ENCODE measurements at places on chromosomes 2 and 18.

- DNase-seq: no peak
These were observed 37.5 kb downstream of the OLA1 start for GRCh38 chr2:174210862-174211261.

- DNase-seq: no peak
These were observed 18.4 kb upstream of the YES1 start for GRCh38 chr18:830315-830901.

DNA sequence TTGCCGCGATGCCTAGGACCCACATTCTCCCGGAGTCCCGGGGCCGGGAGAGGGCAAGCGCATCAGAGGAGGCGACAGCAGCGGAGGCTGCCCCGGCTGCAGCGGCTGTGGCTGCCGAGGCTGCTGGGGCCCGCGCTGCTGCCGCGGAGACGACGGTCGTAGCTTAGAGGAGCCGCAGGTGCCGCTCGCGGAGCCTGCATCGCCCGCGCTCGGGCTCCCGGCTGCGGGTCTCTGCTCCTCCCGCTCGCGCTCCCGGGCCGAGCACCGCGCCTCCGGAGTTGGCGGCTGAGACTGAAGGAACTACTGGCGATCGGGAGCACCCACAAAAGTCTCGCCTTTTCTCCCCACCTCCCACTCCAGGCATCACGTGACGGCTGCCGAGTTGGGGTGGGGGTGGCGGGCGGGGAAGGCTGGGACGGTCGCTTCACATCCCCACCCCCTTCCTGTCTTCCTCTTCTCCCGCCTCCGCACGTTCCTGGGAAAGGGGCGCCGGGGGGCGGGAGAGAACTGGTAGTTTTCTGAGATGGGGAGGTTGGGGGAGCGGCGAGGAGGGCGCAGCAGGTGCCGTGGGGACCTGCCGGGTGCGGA is at the start of gene LYPD1:
Gene LYPD1, minus strand, starts transcription at position 298 of the 588 bp plus-strand sequence. Its CDS starts 273 bp downstream, at position 25.
- DNase-seq: no peak

- DNase-seq: no peak
These were observed 110.9 kb upstream of the MSTN start for GRCh38 chr2:190173392-190173791.

GRCh38 chr18:47288741-47289140 is 37.3 kb upstream of the SKOR2 start:
- no peak for DNase-seq

DNA sequence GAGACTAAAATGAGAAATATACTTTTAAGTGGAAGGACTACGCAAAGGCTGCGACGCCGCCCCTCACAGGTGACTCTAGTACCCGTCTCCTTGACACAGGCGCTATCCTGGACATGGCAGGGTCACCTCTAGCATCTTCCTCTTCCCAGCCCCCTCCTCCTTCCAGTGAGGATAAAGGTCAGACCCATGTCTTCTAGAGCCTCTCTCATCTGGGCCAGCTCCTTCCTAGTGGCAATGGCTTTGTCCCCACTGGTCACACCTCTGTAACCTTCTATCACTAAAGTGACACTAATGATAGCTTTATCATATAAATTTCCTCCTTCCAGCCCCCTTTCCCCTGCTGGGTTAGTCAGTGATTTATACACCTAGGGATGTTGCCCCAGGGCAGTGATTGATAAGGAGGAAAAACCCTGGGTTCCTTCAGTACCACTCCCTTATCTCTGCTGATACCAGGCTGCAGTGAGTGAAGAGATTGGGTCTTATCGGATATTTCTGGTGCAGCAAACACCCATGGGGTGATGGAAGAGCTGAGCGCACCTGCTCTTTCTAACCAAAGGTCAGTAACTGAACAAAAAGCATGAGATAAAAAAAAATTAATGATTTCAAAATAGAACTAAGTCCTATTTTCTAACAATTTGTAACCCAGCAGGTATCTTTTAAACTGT is 62.0 kb upstream of the FZD5 start:
- DNase-seq: no peak

DNA sequence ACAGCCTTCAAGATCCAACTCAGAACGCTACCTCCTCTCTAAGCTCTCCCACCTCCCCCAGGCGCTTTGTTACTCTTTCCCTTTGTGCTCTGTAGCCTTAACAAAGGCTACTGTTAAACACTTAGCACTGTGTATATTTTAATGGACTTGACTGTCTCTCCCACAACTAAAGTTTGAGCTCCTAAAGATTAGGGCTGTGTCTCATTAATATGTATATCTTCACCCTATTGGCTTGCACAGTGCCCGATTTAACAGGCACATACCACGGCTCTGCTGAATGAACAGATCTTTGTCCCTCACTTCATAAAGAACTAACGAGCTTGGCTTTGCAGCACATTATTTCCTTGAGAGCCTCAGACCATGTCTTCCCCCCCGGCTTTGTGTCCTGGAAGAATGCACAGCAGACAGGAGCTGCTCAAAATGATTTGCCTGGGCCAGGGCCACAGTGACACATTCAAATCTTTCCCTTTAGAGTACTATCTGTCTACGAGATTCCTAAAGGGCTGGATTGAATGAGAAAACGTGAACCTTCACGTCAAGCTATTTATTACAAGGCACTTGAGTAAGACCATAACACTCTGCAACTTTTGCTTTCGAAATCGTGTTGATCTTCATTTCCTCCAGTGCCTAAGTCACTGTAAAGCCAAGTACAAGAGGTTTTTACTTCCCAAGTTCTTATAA is 22.1 kb downstream of the ABHD3 start:
- DNase-seq: peak; percentile 3

DNA sequence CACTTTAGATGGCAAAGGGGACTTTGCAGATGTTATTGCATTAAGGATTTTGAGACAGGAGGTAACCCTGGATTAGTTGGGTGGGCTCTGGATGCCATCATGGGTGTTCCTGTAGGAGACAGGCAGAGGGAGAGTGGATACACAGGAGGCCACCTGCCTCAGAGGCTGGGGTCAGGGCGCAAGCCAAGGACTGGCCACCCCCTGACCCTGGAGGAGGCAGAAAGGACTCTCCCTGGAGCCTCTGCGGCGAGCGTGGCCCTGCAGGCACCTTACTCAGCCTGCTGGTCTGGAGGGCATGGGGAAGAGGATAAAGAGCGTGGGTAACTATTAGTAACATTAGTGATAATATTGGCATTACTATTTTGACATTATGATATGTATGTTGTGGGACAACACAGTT is 21.6 kb upstream of the OTOS start:
- DNase-seq: no peak

- no peak for DNase-seq
These were observed 380.8 kb upstream of the ACVR2A start for GRCh38 chr2:147463881-147464520.

DNA sequence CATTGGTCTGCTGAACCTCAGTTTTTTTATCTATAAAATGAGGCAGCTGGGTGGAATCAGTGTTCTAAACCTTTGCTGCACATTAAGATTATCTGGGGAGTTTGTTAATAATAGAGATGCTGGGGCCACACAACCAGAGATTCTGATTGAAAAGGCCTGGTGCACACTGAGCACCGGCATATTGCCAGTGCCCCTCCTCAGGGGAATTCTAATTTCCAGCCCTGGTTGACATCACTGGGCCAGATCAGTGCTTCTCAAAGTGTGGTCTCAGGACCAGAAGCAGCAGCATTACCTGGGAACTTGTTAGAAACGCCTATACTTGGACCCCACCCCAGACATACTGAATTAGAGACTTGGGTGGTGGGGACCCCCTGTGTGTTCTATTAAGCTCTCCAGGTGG is 112.5 kb downstream of the SETBP1 start:
- DNase-seq: no peak

DNA sequence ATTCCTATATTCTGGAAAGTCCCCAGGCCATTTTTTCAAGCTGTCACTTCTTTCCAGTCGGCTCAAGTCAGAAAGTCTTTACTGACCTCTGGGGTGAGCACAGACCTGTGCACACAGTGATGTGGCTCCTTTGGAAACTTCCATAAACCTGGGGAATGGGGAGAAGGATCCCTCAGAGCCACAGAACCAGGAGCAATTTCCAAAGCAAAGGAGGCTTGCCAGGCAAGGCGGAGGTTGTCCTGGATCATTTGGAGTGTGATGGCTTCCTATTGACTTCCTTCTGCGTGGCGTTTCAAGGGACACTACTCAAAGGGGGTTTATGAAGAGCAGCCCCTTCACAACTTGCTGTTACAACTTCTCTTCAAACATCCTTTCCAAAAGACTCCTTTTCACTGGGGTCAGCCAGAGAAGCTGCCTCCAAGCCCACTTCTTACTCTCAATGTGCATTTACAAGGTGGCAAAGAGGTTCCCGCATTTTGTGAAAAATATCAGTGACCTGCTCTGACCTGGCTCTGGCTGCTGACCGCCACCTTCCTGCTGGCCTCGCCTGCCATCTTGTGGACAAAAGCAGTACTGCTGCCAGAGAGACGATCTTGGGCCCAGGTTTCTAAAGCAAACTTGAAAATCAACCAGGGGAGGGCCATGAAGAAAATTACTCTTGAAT is 18.2 kb upstream of the TMEM247 start:
- peak; percentile 68 for DNase-seq

DNA sequence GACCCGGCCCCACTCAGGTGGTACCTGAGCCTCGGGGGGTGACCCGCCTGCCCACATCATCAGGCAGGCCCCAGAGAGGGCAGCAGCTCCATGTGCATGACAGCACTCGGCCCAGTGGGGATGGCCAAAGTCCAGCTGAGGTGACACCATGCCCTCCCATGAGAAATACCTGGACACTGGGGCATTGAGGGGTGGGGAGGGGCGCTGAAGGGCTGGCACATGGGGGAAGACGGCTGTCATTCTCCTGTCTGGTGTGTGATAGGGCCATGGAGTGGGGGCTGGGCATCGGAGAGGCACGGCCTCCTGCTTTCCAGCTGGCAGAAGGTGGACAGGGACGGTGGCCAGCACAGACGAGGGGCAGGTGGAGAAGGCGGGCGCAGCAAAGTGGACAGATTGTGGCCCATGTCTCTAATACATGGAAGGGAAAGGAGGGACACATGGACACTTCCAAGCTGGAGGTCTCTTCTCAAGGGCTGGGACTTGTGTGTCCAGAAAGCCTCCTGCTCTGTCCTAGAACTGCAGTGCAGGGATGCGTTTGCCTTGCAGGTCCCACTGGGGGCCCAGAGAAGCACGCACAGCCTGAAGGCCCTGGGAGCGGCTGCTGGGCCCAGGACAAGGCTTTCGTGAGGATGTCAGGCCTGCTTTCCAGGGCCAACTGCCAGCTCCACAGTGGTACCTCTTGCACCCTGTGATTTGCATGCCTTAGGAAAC is 302.2 kb downstream of the NDUFA10 start:
- no peak for DNase-seq

GRCh38 chr2:32558492-32558891 is 69.4 kb upstream of the TTC27 start:
- no peak for DNase-seq

DNA sequence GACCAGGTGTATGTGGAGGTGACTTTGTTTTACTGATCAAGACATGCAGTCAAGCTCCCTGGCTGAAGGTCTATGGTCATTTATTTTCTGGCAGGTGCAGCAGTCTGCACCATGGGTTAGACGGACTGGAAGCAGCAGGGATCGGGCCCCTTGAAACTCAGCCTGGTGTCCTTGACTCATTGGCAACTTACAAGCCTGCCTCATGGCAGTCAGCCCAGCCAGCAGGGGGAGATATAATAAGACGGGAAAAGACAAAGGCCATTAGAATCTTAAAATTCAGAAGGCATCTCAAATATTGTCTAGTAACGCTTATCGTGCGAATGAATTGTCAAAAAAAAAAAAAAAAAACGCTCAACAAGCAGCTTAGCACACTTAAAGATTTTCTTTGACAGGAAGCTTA is 308.2 kb downstream of the EN1 start:
- no peak for DNase-seq

DNA sequence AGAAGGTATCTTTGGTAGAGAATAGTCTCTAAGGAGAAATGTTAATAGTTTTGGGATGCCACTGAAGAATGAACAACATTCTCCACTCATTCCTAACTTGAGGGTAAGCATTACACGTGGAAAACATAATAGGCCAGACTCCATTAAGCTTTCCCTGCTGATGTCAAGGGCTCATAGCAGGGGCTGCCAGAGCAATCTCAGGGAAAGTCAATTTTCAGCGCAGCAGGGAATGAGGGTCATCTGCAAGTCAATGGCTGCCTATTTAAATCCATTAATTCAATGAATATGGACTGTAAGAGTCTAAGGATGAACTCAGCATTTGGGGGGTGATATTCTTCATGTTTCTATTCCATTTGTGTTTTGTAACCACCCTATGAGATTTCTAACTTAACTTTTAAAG is 144.2 kb upstream of the ARL4C start:
- no peak for DNase-seq

- no peak for DNase-seq
These were observed 34.9 kb downstream of the SERPINE2 start for GRCh38 chr2:224004105-224004695.

DNA sequence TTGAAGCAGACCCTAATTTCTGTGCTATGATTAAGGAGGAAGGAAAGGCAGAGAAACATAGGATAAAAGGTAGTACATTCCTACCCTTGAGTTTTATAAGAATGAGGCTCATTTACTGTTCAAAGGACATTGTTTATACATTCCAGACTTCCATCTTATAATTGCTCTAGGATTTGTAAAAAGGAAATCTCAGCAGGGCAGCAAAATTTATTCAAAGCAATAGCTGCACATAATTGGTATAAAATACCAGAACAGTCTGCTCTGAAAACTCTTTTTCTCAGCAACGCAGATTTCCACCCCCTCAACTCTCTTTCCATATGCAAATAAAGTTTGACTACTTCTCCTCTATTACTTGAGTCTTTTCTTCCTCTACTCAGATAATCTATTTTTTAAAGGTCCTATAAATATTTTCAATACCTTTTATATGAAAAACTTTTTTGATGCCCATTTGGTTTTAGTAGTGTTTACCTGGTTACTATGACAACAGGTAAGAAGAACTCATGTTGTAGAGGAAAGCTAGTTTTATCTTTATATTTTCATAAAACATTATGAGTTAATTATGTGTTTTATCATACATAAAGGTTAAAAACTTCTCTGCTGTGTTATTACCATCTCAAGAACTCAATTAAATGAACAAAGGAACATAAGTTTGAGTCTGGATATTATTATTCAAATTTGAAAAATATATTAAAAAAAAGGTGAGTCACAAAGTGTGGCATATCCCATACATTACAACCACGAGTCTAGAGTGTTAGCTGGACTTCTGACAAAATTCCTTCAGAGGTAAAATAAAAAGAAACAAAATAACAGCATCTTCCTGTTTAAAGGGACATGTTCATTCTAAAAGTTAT is 19.9 kb downstream of the RBMS1 start:
- DNase-seq: no peak

GRCh38 chr18:26312199-26312598 is 86.0 kb downstream of the TAF4B start:
- no peak for DNase-seq

GRCh38 chr2:59594671-59595222 is 958.7 kb downstream of the BCL11A start:
- DNase-seq: no peak

DNA sequence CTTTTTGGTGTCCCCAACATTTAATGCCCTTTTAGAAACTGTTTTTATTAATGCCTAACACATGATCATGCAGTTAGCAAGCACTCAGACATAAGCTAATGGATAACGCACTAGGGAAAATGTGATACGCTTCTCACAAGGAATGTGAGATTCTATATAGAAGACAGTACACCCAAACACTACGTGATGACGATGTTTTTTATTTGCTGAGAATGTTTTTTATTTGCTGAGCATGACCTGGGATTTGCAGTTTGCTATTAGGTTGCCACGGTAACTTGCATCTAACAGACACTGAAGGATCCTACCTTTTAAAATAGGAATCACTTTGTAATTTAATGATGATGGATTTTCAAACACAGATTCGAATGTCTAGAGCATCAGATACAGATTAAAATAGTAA is 4.9 kb downstream of the SMC6 start:
- DNase-seq: no peak

GRCh38 chr2:42464631-42465030 is 29.2 kb downstream of the KCNG3 start:
- DNase-seq: no peak
